ENCODE measurements at places on chromosomes 3 and 15.

- DNase-seq, result no peak
Observed at GRCh38 chr3:127067116-127067910, 84.4 kb downstream of the PLXNA1 start.

- no peak for DNase-seq
Observed at GRCh38 chr15:29613951-29614382, 208.3 kb downstream of the TJP1 start.

- no peak for DNase-seq
Observed at GRCh38 chr3:176611703-176612102, 585.6 kb downstream of the TBL1XR1 start.

DNA sequence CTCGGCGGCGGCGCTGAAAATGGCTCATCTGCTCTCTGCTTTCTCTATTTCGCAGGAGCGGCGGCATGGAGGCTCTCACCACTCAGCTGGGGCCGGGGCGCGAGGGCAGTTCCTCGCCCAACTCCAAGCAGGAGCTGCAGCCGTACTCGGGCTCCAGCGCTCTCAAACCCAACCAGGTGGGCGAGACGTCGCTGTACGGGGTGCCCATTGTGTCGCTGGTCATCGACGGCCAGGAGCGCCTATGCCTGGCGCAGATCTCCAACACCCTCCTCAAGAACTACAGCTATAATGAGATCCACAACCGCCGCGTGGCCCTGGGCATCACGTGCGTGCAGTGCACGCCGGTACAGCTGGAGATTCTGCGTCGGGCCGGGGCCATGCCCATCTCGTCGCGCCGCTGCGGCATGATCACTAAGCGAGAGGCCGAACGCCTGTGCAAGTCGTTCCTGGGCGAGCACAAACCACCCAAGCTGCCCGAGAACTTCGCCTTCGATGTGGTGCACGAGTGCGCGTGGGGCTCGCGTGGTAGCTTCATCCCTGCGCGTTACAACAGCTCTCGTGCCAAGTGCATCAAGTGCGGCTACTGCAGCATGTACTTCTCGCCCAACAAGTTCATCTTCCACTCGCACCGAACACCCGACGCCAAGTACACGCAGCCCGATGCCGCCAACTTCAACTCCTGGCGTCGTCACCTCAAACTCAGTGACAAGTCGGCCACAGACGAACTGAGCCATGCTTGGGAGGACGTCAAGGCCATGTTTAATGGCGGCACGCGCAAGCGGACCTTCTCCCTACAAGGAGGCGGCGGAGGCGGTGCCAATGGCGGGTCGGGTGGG lies 790 bp downstream of the SKOR1 start:
- no peak for DNase-seq

DNA sequence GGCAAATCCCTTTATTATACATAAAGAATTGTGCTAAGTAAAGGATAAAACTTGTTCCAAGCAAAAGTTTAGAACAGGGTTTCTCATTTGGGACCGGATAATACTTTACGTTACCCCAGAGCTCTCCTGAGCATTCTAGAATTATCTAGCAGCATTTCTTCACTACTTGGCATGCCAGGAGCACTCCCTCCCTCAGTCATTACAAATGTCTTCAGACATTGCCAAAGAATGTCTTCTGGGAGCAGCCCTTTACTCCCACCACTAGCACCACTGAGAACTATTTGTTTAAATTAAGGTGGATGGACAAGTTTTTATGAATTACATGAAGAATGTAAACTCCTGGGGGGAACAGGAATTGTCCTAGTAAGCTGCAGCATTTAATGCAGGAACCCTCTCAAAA lies 516.4 kb downstream of the GBE1 start:
- no peak for DNase-seq

DNA sequence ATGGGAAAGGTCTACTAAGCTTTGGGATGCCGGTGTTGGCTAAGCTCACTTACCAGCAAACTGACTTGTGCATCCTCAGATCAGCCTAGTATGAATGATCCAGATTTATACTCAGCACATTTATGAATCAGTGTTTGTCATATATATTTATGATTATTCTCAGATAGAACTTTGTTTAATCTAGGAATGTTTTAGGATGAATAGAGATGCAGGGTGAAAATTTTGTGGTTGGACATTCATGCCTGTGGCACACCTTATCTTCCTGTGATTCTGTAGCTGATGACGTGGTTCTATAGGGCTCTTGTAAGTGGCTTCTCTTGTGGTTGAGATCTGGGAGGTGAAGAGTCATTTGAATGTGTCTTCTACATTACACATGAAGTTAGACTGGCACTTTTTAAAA lies 11.4 kb downstream of the CDIN1 start:
- DNase-seq, result peak; percentile 3

DNA sequence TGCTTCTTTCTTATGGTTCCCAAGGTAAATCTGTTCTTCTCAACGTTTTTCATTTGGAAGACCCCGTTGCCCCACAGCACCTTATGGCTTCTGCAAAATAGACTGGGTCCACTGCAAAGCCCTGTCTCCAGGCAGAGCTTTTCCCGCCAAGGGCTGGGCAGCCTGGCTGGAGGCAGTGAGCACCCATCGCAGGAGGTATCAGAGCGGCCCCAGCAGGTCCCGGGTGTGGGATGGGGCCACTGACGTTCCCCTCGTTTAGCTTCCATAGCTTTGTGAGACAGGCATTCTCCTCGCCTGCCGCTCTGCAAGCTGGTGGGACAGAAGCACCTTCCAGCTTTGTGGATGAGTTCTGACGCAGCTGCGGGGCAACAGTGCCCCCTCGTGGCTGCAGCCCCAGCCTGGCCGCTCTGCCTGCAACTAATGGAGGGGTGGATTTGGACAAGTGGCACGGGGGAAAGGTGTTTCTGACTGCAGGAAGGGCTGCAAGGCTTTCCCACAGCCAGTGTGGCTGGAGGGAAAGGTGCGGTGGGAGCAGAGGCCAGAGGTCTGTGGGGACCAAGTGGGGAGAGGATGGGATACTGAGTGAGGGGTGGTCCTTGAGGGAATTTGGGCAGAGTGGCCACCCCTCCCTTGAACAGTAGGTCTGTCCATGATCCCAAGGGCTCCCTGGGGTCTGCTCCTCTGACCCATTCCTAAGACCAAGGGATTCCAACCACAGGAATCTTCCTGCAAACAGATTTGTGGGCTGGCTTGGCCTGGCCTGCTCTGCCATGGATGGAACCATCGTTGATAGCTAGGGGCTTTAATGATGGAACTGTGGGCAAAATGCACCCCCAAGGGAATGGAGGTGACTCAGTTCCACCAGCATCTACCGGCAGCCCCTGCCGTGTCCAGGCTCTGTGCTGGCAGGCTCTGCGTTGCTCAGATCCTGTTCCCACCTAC lies 99.4 kb downstream of the FBLN2 start:
- peak; percentile 82 for DNase-seq

DNA sequence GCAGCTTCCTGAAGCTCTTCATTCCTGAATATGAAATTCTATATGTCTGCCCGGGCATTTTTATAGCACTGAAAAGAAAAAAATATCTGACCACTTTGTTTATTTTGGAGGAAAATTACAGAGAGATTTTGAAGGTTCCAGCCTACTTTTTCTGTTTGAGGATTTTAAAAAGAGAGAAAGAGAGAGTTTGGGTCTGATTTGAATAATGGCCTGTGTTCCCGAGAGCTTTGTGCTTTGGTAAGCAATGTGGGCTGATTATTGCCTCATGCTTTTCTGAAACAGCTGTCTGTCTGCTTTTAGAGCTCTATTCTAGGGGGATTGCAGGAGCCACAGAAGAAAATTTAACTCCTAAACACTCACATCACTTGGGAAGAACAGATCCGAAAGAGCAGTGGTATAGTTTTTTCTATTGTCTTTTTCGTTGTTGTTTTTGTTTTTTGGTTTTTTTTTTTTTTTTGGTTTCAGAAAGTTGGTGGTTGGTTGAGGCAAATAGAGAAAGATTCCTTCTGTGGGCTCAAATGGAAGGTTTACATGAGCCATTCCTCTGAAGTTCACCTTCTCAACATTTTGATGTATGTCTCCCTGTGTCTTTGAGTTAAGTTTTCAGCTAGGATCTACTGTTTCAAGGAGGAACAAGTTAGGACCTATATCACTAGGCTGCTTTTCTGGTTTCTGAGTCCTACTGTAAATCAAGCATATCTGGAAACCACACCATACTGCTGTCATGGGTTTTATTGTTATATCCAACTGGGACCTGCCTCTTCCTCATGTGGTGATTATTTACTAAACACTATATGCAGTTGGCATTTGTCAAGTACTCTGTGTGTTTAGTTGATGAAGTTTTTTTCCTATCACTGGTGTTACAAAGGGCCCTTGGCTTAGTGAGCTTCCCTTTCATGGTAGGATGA lies 178.9 kb downstream of the KCNMB2 start:
- no peak for DNase-seq

DNA sequence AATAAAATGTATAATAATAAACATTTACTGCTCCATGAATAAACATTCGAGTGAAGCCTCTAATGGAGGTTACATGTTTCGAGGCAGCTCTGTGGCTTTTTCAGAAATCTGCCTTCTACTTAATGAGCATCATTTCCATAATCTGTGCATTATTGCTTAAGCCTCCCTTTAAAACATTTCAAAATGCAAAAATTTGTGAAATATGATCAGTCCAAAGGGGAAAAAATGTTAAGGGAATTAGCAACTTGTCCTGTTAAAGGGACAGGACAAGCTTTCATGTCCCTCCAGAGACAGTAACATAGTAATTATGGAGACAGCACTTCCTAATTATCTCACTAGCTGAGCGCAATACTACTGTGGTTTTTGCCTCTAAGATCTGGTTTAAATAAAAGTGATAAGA lies 886.6 kb upstream of the CFAP20DC start:
- no peak for DNase-seq

DNA sequence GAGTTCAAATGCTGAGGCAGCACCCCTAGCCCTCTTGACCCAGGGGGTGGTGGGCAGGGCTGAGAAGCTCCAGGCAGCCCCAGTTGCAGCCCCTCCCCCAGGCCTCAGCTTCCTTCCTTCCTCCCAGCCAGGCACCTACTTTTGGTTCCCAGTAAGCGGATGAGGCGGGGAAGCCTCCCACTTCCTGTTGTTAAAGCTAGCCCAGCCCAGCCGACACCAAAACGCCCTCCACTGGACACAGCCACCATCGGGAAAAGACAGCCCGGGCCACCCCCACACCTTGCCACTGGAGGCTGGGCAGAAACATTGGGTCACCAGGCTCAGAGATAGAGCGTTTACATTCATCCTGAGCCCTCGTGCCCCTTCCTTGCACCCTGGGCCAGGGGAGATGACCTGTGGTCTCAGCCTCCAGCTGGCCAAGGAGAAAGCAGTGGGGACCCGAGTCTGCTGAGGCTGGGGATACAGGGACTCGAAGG lies 3.5 kb downstream of the DUSP7 start:
- peak; percentile 76 for DNase-seq

DNA sequence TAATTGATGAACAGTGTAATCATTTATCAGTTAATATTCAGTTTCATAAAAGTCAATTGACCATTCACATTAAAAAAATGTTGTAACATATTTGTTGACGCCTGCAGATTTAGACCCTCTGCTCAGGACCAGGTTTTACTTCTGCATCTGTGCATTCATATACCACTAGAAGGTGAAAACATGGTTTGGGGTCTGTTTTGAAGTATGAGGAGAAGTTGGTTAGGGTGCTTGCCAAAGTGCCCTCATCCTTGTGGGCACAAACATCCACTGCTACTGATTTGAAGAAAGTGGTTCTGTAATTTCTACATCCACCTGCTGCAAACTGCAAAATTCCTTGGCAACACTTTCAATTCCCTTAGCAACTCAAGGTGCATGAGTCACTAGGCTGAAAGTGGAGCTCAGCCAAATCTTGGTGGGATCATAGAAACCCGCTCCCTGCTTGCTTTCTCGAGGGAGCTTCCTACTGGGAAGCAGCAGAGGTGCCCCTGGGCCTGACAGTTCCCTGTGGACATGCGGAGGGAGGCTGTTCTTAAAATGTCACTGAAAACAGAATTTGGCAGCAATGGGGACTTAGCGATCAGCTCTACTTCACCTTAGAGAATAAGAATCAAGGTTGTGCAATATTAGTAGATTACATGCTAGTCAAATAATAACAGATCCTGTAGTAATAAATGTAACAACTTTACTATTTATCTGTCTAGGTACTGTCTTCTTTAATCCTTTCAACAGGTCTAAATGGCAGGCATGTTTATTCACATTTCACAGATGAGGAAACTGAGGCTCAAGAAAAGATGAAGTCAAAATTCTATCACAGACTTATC lies 301.0 kb upstream of the TBL1XR1 start:
- no peak for DNase-seq

DNA sequence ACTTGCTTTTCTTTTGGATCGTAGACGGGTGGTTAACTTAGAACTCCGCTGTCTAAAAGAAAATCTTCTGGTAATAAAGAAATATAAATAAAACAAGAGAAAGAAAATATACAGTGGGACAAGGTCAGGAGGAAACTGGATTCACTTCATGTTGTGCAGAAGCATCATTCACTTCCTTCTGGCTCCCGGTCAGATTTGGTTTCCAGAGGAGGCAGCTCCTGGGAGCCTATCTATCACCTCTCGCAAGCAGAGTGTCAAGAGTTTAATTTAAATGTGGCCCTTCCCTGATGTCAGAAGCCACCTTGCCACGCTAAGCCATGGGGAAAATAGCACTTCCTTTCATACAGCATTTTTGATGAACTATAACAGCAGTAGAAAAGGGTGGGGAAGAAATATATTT lies 139.1 kb downstream of the NSMCE3 start:
- no peak for DNase-seq

GRCh38 chr3:27590437-27591298 lies 106.5 kb upstream of the SLC4A7 start:
- peak; percentile 77 for DNase-seq

- DNase-seq, result no peak
Observed at GRCh38 chr3:172383306-172383796, 64.9 kb downstream of the GHSR start.

DNA sequence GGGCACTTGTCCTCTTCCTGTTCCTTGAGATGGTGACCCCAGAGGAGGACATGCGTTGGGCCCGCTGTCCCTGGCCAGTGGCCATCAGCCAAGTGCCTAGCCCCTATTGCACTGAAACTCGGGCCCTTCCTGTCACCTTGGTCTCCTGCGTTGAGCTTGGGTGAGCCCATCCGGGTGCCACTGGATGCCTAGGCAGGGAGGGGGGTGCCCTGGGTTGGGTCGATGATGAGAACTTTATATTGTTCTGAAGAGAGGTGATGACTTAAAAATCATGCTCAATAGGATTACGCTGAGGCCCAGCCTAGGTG lies 221.8 kb downstream of the SNRPN start:
- no peak for DNase-seq

GRCh38 chr3:173825730-173826129 lies 428.2 kb downstream of the NLGN1 start:
- DNase-seq, result no peak

GRCh38 chr3:59327376-59327808 lies 277.6 kb upstream of the CFAP20DC start:
- DNase-seq, result no peak

GRCh38 chr3:124033360-124034015 lies 41.6 kb upstream of the ROPN1 start:
- no peak for DNase-seq

GRCh38 chr15:32637704-32638103 lies 3.8 kb upstream of the SCG5 start:
- no peak for DNase-seq

Measured in activated CD4-positive, alpha-beta T cell treated with anti-CD3 and anti-CD28 coated beads, Interleukin-2, Interleukin-6, amounts not matched to agents 100 ng/mL and 50 ng/mL, durations not matched to agents 16 hours and 8 hours (primary cell).